ENCODE measurements at places on chromosomes 3 and 15. TPM values are rescaled to one million over a fixed set of nuclear protein-coding genes. Genes with fewer than 3 reads are reported as not detected.

GRK7 gene
- not detected for total RNA-seq

CHL1 gene
- total RNA-seq = not detected

PLIN1 gene
- not detected for total RNA-seq

PCSK6 gene
- total RNA-seq = 5.5 TPM

ISLR2 gene
- not detected for total RNA-seq

ALDH1A2 gene
- not detected for total RNA-seq

GOLGA8M gene
- 0.79 TPM for total RNA-seq

SCAANT1 gene
- not detected for total RNA-seq

RUBCN gene
- 42.2 TPM for total RNA-seq

NR2E3 gene
- not detected for total RNA-seq

GLT8D1 gene
- total RNA-seq = 100 TPM

FOXB1 gene
- total RNA-seq = not detected

ENTPD3 gene
- not detected for total RNA-seq

LYZL4 gene
- not detected for total RNA-seq

CHRM5 gene
- total RNA-seq = 0.02 TPM

HOMER2 gene
- 34.1 TPM for total RNA-seq

TRIM42 gene
- total RNA-seq = not detected

CCR8 gene
- total RNA-seq = not detected

NR1I2 gene
- total RNA-seq = not detected

SYNPR gene
- not detected for total RNA-seq

GRM2 gene
- total RNA-seq = not detected

SNRK gene
- total RNA-seq = 11.6 TPM

CHMP2B gene
- 65.6 TPM for total RNA-seq

TTLL13 gene
- total RNA-seq = not detected

IGSF11 gene
- total RNA-seq = not detected

HRG gene
- not detected for total RNA-seq

CHRD gene
- 5.6 TPM for total RNA-seq

FBLN2 gene
- total RNA-seq = 0.41 TPM

PPM1L gene
- 1.4 TPM for total RNA-seq

CCDC39 gene
- 0.22 TPM for total RNA-seq

CFAP92 gene
- total RNA-seq = 0.34 TPM

SRP14 gene
- 421 TPM for total RNA-seq
